Activated CD4-positive, alpha-beta T cell treated with anti-CD3 and anti-CD28 coated beads, Interleukin-2, amount 10 ng/mL, durations not matched to agents 7 days and 5 days (primary cell): ENCODE measurements at places on chromosomes 6 and 20. TPM values are rescaled to one million over a fixed set of nuclear protein-coding genes. Genes with fewer than 3 reads are reported as not detected.

GRCh38 chr6:97231911-97232310 lies 51.1 kb downstream of the MMS22L start:
- no peak for DNase-seq

DNA sequence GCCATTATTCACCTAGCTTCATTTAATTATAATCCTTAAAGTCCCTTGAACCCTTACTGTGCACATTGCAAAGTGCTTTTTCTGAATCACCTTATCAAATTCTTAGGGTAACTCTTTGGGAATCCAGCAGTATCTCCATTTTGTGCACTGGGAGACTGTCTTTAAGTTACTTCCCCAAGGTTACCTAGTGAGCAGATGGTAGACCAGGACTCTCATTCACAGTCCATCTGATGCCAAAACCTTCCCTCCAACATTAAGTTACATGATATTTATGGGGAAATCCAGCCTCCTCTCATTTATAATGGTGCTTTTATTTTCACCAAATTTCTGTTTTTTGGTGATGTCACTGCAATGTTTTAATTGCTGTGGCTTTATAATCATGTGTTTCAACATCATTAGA lies 75.7 kb downstream of the NCOA7 start:
- no peak for DNase-seq

DNA sequence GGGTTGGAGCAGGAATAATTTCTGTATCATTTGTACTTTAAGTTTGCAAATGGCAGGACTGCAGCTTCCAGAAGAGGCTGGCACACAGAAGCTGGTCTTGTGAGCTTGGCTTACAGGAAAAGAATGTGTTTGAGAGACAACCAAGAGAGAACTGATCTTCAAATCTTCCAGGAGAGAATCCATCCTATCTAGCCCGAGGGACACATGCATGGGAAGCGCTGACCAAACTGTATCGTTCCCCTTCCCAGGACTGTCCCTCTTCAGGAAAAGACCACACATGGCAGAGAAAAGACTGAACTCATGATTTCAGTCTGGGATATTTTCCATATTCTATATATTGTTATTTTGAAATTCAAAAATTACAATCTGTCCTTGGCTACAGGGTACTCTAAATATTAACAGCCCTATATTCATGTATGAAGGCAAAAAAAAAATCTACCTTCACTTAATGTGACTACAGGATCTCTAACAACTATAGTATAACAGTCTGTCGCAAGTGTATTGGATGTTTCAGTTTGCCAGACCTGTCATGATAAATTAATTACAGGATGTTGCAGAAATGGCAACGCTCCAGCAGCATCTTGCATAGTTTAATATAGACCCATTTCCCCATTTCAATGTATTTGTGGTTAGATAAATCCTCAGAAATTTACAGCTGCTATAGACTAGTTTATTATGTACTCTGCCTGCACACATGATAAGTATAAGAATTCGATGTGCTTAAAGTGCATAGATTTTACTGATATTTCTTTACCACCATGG lies 99.4 kb downstream of the MYB start:
- DNase-seq: no peak

DNA sequence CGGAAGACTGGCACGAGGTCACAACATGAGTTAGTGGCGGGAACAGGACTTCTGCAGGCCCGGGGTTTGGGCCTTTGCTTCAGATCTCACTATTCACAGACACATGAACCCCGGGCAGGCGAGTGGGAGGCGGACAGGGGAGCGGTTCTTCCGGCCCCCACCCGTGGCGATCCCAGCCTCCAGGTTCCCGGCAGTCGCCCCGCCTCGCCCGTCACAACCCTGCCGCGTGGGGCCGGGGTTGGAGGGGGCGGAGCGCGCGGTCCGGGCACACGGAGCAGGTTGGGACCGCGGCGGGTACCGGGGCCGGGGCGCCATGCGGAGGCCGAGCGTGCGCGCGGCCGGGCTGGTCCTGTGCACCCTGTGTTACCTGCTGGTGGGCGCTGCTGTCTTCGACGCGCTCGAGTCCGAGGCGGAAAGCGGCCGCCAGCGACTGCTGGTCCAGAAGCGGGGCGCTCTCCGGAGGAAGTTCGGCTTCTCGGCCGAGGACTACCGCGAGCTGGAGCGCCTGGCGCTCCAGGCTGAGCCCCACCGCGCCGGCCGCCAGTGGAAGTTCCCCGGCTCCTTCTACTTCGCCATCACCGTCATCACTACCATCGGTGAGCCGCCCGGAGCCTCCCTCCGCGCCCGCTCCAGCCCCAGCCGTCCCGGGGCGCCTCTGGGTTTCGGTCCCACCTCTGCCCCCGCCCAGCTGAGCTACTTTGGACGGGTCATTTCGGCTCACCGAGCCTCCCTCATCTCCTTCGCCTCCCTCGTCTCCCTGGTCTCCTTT lies at the start of gene KCNK15:
Gene KCNK15 (plus strand): TSS at position 268 of the 769 bp plus-strand sequence. CDS start 46 bp downstream, at position 314.
- peak; percentile 15 for DNase-seq

LGSN gene
- not detected for total RNA-seq

PRSS16 gene
- total RNA-seq: 1.1 TPM

CYP39A1 gene
- total RNA-seq: not detected

- no peak for DNase-seq
Measured at GRCh38 chr20:4922186-4922585, 79.1 kb downstream of the SLC23A2 start.

DNA sequence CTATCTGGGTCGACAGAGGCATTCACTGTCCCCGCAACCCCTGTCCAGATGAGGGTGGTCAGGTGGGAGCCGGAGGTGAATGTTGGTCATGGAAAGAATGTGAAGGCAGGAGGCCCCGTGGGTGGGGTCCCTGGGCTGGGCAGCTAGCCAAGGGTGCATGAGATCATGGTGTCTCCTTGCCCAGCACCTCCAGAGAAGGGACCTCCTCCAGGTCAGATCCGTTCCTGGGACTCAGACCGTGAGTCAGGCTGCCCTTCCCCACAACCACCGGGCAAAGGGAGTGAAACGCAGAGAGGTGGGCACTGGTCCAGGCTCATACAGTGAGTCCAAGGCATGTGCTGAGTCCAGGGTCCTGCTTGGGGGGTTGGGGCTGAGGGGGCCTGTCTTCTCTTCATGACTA lies 3.5 kb downstream of the FOXS1 start:
- no peak for DNase-seq

DNA sequence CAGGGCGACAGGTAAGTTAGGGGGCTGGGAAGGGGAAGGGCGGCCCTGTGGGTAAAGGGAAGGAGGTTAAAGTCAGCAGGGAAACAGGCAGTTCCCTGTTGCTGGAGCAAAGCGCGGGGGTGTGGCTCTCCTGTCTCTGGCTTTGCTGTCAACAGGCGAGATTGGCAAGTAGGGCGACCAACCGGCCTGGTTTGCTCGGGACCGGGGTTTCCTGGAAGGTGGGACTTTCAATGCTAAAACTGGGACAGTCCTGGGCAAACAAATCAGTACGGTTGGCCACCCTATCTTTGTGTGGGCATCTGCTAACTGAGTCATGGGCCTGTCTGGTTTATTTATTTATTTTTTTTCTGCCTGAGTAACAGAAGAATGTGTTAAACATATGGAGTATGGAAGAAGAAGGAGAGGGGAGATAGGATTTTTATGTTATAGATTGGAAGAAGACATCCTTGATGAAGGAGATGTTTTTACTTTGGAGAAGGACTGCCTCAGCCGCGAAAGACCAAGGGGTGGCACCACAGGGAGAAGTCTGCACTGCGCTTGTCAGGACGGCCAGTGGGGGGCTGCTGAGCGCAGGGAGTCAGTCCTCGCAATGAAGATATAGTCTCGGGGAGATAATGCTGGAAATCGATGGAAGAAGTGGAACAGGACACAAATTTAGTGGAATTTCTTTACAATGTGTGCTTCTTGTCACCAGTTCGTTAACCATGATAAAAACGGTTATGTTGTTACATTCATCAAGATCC lies 43.4 kb upstream of the ESR1 start:
- peak; percentile 27 for DNase-seq

DNA sequence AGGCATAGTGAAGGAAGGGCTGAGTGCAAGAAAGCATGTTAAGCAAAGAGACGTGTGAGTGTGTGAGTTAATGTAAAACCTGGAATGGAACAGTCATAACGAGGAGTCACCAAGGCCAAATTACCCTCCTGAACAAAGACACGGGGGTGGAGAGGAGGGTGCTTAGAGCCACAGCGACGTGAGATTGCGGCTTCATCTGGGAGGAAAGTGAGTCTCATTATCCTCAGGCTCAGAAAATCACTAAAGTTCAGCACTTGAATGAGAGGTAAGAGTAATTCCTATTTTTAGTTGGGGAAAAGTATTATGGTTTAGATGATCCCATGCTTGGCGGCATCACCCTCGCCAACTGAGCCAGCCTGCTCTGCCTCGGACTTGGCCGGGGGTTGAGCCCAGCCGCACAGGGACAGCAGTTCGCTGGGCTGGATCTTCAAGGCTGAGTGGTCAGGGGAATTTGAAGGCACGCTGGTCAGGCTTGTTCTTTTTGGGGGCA lies 136.6 kb downstream of the DTNBP1 start:
- DNase-seq: no peak

CLPSL1 gene
- total RNA-seq: not detected

- no peak for DNase-seq
Measured at GRCh38 chr6:16949716-16950115, 152.1 kb upstream of the STMND1 start.

DNA sequence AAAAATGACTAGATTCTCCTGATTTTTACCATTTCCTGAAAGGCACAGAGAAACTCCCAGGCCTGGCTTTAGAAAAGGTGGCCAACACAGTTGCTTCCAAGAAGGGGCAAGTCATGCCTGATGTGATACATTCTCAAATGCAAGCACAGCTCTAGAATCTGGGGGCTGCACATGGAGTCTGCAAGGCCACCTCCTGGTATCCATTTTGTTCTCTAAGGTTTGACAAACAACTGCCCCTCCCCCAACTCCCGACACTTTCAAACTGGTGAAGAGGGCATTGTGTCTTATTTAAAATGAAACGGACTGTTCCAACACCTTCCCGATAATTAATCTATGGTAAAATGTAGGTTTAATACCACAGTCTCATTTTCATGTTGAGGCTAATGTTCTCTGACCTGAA lies 220.2 kb upstream of the CEP162 start:
- DNase-seq: no peak

GRCh38 chr6:39189131-39189530 lies 40.1 kb downstream of the KCNK5 start:
- no peak for DNase-seq
